HCT116 (cell line): ENCODE measurements at places on chromosomes 7 and 10. TPM values are rescaled to one million over a fixed set of nuclear protein-coding genes. Genes with fewer than 3 reads are reported as not detected.
A peak's percentile ranks its signal among the peaks of the same experiment; 100 is the strongest.

- peak overlapping the region; percentile 96 for H3K27ac ChIP-seq
- peak; percentile 55 for DNase-seq
Measured at GRCh38 chr10:52313256-52313932, 687 bp upstream of the DKK1 start.

DNA sequence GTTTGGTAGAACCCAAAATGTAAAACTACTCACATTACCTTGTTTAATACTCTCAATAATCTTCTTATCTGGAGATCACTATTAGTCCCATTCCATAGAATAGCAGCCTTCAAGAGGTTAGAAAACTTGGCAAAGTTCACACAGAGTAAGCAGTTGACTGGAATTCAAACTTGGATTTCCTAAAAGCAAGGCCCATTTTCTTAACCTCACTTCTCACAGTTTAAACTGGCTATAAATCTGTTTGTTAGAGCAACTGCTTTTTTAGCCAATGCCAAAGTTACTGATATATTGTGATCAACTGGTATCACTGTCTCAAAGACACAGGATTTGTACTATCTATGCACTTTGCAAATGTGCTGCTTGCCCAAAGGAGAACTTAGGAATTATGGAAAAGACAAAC lies 230.2 kb downstream of the THSD7A start:
- H3K4me3 ChIP-seq: no peak overlapping the region
- H3K4me1 ChIP-seq: no peaks in the 10 kb centered on the region
- H3K27ac ChIP-seq: no peak overlapping the region

IGFBP1 gene
- total RNA-seq: 0.20 TPM

COL1A2 gene
- total RNA-seq: 3.0 TPM

PPP1R3A gene
- not detected for total RNA-seq
